Stimulated activated CD8-positive, alpha-beta memory T cell treated with anti-CD3 and anti-CD28 coated beads, Interleukin-4, amount 100 ng/mL, for 1 hour (primary cell): ENCODE measurements at places on chromosomes 5 and 9.

DNA sequence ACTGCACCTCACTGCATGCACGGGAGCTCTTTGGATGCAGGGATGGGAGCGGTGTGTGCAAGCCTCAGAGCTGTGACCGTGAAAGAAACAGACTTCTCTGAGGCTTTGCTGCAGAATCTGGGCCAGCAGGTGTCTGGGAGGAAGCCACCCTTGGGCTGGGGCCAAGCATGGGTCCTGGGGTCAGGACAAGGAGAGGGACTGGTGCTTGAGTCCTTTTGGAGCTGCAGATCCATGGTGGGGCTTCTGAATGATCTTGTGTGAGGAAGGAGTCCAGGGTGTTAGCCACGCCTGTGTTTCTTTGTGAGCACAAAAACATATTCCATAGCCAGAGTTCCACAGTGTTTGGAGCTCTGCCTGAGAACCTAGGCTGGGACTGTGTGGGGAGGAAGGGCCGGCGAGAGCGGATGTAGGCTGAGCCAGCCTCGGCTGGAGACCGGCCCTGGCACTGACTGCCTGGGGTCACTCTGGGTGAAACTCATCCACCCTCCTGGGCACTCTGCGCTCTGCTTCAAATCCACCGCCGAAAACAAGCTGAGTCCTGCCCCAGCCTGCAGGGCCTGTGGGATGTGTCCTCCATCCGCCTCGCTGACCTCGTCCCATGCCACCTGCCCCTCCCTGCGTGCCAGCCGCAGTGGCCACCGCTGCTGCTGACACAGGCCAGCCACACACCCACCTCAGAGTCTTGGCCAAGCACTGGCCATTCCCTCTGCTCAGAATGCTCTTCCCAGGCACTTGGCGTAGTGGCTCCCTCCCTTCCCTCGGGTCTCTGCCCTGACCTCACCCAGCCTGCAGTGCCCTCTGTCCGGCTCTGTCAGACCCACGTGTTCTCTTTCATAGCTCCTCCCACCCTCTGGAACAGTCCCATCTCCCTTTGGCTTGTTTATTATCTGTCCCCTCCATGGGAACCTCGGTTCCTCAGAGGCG lies 26.7 kb downstream of the ERGIC1 start:
- no peak for DNase-seq

DNA sequence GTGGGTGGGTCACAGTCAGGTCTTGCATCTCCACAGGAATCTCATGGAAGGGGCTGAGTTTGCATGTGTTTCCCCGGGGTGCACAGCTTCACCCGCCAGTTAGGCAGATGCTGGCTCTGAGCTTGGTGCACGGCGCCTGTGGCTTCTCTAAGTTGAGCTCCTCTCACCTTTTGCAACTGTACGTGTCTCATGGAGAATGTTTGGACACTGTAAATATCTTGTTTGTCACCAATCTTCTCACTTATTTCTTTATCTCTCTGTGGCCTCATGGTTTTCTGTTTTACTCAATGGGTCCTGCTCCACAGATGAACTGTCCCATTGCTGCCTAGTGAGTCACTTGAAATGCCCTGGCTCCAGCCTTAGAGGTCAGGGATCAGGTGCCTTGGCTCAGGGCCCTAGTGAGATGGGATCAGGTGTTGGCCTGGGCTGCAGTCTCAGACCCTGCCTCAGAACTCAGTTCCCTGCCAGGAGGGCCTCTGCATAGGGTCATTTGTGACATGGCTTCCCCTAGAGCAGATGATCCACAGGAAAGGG lies 61.6 kb downstream of the WNK2 start:
- DNase-seq, result no peak

DNA sequence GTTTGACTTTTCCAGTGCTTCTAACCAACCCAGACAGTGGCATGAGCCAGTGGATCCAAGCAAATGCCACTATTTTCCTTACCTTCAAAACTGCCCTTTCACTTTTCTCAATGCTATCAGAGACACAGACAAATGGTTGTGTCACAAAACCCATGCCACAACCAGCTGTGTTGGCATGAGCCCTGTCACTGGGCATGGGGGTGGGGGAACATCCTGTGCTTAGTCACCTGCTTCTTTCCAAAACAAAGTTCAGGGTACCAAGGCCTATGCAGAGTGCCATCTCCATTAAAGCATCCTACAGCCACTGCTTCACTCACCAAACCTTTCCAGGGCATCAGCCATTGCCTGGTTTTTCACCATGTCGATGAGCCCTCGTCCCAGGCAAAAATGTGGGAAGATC lies 30.1 kb downstream of the NIPSNAP3B start:
- no peak for DNase-seq

DNA sequence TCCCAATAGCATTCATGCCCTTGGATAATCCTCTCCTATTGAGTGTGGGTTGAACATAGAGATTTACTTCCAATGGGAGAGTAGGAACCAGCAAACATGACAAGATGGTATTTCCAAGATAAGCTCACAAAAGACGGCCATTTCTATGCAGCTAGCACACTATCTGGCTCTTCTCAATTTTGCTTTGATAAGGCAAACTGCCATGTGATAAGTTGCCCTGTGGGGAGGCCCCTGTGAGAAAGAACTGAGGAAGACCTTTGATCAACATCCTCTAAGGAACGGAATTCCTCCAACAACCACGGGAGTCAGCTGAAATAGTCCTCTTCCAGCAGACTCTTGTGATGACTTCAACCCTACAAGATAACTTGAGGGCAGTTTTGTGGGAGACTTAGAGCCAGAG lies 211.9 kb upstream of the TRPM3 start:
- no peak for DNase-seq

DNA sequence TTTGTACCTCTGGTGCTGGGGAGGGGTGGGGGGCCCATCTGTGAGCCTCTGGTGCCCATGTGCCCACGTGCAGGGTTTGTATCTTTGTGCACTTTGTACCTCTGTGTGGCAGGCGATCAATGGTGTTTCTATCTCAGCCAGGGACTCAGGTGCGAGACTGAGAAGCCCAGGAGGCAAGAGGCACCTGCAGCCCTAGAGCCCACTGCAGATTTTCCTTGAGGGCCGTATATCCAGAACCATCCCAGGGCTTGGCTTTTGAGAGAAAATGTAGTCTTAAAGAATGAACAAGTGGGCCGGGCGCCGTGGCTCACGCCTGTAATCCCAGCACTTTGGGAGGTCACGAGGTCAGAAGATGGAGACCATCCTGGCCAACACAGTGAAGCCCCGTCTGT lies 52.2 kb upstream of the KCNMB1 start:
- no peak for DNase-seq

DNA sequence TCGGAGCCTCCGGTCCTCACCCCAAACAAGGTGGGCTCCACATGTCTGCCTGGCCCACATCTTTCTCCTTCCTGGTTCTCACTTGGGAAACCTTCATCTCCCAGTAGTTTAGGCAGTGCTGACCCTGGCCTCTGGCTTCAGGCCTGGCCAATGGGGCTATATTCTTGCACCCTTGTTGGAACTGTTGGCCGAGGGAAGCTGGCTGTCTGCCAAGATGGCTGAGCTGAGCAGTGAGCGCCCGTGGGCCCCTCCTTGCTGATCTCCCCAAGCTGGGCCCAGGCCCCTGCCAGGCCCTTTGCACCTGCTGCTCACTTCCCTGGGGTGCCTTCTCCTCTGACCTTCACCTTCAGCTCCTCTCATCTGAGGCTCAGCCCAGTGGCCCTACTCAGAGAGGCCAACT lies 31.3 kb downstream of the TSPAN17 start:
- no peak for DNase-seq

DNA sequence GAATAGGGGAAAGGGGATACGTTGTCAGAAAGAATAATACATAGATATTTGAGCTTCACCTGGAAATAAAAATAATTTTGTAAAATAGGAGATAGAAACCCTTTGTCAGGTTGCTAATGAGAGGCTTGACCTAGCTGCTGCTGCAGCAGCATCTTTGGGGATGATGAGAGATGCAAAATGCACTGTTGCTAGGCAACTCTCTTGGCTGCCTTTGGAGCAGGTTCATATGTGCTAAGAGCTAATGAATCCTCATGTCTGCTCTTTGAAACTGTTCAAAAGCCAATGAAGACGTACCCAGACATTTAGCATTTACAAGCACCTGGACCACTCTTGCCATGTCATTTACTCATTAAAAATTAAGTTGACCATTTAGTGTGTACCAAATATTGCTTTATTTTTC lies 121.7 kb downstream of the FOCAD start:
- no peak for DNase-seq

DNA sequence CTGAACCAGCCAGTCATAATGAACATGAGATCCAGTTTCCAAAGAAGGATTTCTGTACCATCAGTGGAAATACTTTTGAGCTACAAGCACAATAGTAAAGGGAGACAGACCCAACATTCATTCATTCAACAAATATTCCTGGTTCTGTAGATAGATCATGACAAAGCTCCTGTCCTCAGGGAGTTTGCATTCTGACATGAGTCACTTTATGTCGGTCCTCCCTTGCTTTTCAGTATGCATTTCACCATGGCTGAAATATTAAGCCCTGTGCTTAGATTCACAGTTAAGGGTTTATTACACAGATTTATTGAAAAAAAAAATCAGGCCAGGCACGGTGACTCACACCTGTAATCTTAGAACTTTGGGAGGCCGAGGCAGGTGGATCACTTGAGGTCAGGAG lies 5.4 kb upstream of the MYOT start:
- no peak for DNase-seq

GRCh38 chr9:3215658-3216057 lies 310.1 kb downstream of the RFX3 start:
- no peak for DNase-seq

- DNase-seq, result no peak
Observed at GRCh38 chr5:172091956-172092732, 85.7 kb upstream of the FBXW11 start.

DNA sequence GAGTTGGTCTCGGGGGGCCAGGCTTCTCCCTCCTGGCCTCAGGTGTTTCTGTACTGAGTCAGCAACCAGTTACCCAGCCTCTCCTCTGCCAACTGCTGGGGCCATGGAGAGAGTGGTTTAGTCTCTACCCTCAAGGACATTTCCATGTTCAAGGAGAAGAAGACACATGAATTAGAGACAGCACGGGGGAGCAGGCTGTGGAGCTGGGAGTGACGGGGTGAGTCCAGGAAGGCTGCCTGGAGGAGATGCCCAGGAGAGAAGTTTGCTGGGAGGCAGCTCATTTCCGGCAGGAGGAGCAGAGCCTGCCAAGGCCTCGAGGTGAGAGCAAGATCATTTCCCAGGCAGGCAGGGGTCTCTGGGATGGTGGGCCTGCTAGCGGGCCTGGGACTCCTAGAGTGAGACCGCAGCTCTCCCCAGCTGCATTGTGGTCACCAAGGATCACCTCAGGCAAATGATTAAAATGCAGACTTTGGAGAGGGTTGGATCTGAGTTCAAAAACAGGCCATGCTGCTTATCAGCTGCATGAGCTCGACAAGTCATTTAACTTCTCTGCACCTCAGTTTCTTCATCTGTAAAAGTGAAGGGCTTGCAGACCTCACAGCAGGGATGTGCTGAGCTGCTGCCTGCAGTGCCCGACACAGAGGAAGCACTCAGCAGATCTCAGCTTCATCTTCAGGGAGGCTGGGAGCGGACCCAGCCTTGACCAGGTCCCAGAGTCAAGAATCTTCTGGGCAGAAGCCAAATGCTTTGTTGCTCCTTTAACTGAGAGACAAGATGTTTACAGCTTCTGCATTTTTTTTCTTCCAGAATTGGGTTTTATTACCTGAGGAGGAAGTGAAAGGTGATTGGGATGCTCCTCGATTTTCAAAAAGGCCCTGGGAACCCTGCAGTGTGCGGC lies 35.2 kb downstream of the NEK6 start:
- no peak for DNase-seq

- DNase-seq, result no peak
Observed at GRCh38 chr5:35309365-35310130, 79.3 kb upstream of the PRLR start.

GRCh38 chr9:19294219-19294618 lies 63.7 kb downstream of the DENND4C start:
- no peak for DNase-seq

GRCh38 chr5:124819201-124819600 lies 72.8 kb upstream of the ZNF608 start:
- DNase-seq, result no peak

- no peak for DNase-seq
Observed at GRCh38 chr9:126874546-126875314, 14.3 kb downstream of the ZBTB34 start.

DNA sequence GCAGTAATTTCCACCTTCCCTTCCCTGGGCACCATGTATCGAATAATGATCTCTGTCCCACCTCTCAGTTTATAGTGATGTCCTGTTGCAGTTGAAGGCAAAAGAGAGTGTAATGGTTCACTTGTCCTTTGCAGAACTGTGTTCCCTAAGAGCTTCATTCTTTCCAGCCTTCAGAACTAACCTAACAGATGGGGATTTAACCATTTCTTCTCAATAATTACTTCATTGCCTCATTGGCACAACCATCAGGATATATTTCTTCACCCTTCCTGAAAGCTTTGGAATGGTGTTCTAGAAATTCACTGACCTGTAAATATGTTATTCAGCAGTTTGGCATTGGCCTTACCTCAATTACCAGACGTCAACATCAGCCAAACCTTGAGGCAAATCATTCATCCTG lies 83.9 kb upstream of the PRRC1 start:
- DNase-seq, result no peak

DNA sequence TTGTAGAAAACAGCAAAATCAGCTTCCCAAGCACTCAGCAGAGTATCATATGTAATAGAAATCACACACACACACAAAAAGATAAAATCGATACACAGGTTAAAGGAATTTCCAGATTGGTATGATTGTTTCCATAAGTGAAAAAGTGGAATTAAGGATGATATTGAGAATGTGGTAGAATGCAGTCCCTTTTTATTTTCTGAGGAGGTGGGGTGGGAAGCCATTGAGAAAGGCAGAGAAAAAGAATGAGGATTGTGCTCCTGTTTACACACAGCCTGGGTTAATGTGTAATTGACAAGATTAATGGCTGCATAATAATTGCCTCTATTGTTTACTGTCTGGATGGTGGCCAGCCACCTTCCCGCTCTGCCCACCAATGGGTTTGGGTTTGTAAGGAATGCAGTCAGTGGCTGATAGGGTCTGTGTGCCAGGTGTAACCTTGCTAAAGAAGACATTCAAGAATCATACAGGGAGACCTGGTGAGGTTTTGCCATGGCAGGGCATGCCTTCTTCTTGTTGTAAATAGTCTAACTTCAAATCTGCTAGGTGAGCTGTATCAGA lies 177.2 kb upstream of the MAP3K1 start:
- no peak for DNase-seq

DNA sequence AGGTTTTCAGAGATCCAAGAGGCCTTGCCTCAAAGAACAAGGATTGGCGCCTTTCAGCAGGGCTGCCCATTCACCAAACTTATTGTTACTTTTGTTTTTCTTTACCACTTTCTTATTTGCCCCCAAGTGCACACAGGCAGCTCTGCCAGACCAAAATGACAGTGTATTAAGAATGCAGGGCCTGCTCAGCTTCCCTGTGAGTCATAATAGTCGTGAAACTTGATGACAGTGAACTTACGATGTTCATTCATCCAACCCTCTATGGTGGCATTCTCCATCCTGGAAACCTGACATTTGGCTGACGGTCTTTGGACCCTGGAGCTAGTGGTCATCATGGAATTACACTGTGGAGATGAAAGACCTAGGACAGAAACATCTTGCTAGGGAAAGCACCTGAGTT lies 44.3 kb downstream of the UBE2QL1 start:
- no peak for DNase-seq

DNA sequence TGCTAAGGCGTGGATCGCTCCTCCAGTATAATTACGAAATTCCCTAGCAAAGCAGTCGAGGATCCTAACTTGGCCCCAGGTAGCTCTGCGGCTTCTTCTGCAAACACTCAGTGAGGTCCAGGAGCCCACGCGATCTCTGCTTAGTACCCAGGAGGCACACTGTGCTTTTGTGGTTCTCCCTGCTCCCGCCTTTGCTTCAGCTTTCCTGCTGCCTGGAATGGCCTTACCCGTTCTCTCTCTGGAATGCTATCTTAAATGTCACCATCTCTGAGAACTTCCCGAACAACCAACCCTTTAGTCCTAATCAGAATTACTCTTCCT lies 639 bp downstream of the INVS start:
- DNase-seq, result no peak
